ENCODE measurements at places on chromosomes 4 and X. TPM values are rescaled to one million over a fixed set of nuclear protein-coding genes. Genes with fewer than 3 reads are reported as not detected.

DNA sequence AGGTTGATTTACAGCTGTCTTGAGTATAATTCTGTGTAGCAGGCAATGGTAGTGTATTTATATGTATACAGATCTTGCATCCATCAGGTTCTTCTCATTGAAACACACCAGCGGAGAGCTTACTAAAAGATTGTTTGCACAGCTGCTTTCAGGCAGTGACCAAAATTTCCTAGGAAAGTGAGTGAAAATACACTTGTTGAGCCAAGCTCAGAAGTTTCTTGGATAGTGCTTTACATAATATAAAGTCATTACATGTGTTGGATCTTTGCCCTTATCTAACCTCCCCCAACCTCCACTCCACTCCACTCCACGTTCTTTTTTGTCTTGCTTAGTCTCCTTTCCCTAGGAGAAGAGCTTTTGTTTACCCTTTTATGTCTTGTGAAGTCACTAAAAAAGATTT is 34.1 kb downstream of the CNKSR2 start:
- no peak for DNase-seq

DNA sequence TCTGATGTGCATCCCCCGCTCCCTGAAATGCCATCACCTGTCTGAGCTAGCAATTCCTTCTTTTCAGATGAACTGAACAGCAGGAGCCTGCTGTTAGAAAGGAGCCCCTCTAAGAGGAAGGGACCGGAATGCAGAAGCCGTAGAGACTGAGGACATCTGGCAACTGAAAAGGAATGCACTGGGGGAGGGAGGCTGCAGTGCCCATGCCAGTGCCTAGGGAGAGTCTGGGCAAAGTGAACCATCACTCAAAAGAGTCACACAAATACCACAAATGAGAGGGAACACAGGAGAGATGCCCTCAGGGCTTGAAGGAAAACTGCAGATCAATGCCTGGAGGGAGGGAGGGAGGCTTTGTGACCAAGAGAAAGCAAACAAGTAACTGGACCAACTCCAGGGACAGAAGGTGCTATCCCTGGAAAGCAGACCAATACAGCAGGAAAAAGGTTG is 93.9 kb upstream of the CBR4 start:
- no peak for DNase-seq

DNA sequence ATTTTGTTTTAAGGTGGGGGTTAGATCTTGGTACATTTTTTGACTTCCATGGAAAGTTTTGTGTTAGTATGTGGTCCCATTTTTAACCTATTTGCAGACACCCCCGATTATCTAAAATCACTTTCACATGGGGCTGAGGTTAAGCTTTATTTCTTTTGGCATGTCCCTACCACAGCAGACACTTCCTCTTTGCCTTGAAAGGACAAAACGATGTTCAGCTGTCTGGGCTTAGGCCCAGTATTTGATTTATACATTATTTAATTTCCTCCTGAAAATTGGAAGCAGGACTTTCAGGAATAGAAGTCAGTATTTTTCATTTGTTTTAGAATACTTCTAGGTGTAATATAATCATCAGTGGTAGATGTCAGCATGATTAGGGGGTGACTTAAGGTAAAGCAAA is 112.4 kb upstream of the SPRY1 start:
- DNase-seq, result no peak

The OTC gene
- not detected for total RNA-seq

DNA sequence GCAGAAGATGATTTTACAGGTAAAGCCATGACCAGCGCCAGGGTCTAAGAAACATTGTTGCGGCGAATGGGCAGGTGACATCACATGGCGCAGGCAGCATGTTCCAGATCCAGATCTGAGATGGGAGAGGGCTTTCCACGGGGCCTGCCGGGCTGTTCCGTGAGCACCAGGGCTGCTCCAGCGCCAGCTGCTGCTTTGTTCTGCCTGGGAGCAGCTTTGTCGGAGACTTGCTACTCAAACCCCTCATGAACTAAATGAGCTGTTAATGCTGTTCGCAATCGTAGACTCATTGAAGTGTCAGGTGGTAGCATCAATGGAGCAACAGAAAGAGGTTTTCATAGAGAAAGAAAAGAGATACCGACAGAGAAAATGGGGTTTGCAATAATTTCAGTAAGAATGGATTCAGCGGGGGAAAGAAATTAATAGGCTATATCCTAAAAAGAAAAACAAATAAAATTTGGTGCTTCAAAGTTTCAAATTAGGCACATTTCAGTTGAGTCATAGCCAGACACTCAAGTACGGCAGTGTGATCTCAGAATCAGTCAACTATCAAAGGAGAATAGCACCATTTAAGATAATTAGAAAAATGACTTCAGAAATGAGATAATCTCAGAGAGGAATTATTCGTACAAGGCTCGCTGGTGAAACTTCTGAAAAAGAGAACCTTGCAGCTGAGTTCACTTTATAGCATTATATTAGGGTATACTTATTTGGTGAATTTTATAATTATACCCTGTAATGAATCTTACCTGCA is 23.9 kb downstream of the SORBS2 start:
- no peak for DNase-seq

The DUSP21 gene
- not detected for total RNA-seq

The ARHGAP36 gene
- under 0.01 TPM for total RNA-seq

The IL3RA gene
- total RNA-seq, result 23.4 TPM

The PCDH7 gene
- under 0.01 TPM for total RNA-seq

- DNase-seq, result no peak
These were observed 639.9 kb upstream of the CPEB2 start for GRCh38 chr4:14362385-14362784.

DNA sequence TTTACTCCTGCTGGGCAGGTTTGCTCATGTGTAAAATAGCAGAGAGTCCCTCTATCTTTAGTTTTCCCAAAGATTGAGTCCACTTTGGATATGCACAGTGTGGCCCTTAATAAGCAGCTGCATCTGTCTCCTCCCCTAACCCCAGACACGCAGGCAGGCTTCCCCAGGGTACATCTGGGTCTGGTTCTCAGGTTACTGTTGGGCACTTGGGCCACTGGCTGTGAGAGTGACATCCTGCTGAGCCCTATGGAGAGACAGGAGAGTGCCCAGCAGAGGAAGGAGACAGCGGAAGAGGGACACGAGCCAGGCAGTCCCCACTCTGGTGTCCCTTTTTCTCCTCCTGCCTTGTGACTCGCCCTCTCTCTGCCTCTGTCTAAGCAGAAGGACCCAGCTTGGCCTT is 16.0 kb downstream of the XK start:
- DNase-seq, result no peak

- peak; percentile 61 for DNase-seq
These were observed 1.7 kb upstream of the DCTD start for GRCh38 chr4:182918791-182919302.

DNA sequence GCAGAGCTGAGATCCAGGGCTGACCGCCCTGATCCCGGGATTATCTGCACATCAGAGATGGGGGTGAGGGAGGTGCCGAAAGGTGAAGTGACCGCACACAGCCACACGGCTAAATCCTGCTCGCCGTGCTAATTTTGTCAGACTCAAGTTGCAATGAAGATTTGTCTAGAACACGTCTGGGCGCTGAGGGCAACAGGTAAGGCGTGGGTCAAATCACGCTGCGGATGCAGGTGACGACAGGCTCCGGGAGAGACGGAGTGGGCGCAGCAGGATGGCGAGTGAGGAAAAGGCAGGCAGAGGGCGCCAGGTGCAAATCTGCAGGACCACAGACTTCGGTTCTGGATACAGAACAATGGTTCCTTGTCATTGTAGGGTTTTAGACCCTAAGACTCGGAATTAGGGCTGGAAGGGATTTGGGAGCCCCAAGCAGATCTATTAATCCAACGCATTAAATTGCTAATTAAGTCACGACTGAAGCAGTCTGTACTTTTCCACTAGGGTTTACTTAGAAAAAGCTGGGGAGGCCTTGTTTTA is 1.9 kb upstream of the TBC1D14 start:
- no peak for DNase-seq

Data from hematopoietic multipotent progenitor cell (in vitro differentiated cells).